ENCODE measurements at places on chromosomes 13 and 19.

DNA sequence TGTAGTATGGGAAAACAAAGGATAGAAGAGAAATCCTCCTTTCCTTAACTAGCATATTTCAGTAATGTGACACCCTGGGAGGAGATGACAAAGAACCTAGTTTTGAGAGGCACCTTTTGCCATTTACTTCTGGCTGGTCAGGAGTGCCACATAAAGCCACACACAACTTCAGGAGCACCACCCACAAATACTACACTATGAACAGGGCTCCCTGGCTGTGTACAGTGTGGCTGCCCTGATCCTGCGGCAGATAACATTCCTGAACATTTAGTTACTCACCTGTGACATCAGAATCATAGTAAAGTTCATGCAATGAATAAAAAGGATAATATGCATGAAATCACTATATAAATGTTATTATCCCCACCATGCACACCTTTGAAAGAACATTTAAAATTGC, 17.4 kb upstream of the IRS2 start:
- DNase-seq: no peak

DNA sequence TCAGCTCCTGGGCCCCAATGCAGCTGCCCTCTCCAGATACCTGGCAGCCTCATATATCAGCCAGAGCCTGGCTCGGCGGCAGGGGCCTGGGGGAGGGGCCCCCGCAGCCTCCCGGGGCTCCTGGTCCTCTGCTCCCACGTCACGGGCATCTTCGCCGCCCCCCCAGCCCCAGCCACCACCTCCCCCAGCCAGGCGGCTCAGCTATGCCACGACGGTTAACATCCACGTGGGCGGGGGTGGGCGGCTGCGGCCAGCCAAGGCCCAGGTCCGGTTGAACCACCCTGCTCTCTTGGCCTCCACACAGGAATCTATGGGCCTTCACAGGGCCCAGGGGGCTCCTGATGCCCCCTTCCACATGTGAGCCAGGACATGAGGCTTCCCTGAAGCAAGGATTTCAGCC, 10.8 kb downstream of the RPS16 start:
- DNase-seq: no peak

DNA sequence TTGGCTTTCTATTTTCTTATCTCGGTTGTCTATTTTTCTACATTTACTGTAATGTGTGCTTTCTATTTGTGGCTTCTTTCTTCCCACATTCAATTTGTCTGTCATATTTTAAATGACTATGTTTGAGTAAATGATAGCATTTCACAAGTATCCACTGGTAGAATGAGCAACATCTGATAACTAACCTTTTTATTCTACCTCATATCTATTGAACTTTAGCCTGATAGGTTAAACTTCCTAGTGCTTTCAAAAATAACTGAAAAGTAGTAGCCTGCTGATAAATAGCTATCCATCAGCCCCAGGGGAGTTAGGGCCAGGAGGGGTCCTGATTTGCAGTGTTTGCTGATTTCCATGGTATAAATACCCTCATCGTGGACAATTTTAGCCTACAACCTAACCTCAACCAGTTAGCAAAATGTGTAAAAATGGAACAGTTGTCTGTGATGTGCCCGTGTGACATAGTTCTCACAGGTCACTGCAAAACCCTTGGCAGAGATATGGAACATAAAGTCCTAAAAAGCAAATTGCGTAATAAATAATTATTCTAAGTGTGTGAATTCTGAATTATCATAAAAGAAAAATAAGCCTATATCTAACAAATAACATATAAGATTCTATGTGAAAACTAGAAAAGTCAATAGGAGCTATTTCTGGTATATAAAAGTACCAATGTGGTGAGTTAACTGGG, 32.1 kb downstream of the KCTD12 start:
- no peak for DNase-seq

- DNase-seq: no peak
Observed at GRCh38 chr13:91349992-91350911, 2.8 kb downstream of the MIR17HG start.

DNA sequence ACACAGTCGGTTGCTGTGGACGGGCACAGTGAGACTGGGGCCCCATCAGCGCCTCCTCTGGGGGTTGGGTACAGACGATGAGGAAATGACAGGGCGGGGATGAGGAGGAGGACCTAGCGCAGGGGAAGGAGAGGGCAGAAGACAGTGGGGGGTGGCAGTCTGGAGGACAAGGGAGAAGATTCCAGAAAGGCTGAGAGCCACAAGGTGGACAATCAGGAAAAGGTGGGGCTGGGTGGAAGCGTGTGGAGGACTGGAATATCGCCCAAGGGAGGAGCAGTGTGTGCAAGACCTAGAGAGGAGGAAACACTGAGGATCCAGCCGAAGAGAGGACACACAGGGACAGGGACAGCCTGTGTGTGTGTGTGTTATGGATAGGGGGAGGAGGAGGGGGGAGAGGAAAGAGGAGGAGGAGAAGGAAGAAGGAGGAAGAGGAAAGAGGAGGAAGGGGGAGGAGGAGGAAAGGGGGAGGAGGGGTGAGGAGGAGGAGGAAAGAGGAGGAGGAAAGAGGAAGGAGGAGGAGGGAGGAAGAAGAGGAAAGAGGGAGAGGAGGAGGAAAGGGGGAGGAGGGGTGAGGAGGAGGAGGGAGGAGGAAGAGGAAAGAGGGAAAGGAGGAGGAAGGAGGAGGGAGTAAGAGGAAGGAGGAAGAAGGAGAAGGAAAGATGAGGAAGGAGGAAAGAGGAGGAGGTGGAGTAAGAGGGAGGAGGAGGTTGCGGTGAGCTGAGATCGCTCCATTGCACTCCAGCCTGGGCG, 15.8 kb upstream of the GARIN5A start:
- DNase-seq: no peak

GRCh38 chr19:771332-771785, 20.4 kb downstream of the MISP start:
- no peak for DNase-seq

- no peak for DNase-seq
Observed at GRCh38 chr13:73367886-73368285, 309.1 kb downstream of the KLF5 start.

DNA sequence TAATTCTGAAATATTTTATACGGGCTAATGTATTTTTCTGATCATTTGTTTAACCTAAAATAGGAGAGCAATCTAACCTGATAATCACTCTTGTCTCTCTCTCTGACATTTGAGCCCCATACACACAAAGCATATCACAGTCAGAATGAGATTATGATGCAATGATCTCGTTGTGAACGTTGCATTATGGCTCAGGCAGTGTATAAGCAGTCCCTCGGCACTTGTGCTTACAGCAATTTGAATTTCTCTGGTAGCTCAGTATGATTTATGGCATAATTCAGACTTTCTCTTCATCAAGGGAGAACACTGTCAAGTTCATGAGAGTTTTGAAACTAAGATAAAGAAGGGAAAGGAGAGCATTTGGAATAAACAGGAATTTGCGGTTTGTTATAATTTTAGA, 256.1 kb downstream of the DACH1 start:
- DNase-seq: no peak

- DNase-seq: no peak
Observed at GRCh38 chr19:13102666-13103580, at the start of gene LYL1. Gene LYL1, minus strand, starts transcription at chr19:13102858. Its CDS starts 1,687 bp downstream, at chr19:13101171.

DNA sequence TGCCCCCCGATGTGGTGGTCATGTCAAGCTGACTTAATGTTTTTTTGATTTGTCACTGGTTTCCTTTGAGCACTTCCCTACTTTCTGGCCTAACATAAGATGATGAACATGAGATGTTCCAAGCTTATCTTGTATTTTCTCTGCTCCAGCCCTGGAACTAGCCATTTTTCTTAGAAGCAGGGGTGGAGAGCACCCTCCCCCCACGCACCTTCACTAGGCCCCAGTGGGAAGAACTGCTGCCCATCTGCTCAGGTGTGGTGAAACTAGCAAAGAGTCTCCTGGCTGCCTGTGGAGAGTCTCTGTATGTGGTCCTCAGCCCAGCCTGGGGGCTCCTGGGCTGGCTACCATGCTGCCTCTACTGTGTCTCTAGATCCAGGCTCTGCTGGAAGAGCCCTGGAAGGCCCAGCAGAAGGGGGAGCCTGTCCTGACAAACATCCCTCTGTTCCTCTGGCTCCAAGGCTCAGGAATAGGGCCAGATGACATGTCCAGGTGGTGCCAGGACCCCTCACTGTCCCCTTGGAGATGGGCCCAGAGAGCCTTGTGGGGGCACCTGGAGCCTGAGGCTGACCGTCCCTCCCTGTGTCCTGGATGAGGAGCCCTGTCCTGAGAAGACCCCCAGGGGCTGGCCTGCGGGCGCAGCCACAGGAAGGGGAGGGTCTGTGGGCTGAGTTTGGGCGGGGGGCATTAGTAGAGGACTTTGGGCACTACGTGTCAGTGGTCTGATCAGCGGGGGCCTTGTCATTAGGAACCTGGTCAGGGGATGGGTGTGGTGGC, 4.8 kb upstream of the ZNF14 start:
- DNase-seq: no peak

- no peak for DNase-seq
Observed at GRCh38 chr13:101614491-101614890, 162.0 kb downstream of the ITGBL1 start.

DNA sequence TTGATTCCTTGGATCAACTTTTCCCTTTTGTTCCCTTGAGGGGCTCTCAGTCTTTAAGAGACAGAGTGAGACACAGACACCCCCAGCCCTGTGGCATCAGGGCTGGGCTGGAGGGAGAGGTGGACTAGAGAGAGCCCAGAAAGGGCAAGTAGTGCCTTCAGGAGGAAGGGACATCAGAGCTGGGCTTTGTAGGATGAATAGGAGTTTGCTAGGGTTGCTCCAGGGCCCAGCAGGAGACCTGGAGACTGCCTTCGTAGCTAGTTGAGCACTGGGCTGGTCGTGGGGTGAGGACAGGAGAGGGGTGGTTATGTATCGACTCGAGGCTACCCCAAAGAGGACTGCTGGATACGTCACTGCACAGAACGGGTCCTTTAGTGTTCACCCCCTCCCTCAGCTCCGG, 5.4 kb downstream of the MAP1S start:
- DNase-seq: no peak

DNA sequence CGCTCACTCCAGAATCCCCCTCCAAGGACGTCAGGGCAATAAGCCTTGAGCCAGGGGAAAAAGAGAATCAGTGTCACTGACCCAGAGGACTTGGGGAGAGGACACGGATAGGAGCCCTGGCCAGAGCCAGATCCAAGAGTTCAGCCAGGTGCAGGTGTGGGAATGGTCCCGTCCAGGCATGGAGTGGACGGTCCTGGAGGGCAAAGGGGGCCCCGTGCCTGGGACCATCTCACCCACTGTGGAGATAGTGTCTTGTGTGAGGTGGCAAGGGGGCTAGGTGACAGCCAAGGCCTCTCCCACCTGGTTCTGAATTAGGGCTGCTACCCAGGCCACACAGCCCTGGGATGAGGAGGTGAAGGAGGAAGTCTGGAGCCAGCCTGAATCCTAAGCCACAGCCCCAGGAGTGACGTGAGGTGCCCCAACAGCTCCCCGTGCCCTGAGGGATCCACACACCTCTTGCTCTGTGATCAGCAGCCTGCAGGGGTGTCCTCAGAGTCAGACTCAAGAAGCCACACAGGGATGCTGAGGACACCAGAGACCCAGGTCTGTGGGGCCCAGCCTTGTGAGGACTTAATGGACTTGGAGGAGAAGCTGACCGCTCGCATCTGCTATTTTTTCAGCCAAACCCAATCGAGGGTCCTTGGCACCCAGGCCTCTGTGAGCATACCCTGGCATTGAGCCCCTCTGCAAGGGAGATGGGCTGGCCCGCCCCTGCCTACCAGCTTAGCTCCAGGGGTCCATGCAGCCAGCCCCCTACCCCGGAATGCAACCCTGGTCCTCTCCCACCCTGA, 16.4 kb upstream of the ZNF14 start:
- DNase-seq: no peak

DNA sequence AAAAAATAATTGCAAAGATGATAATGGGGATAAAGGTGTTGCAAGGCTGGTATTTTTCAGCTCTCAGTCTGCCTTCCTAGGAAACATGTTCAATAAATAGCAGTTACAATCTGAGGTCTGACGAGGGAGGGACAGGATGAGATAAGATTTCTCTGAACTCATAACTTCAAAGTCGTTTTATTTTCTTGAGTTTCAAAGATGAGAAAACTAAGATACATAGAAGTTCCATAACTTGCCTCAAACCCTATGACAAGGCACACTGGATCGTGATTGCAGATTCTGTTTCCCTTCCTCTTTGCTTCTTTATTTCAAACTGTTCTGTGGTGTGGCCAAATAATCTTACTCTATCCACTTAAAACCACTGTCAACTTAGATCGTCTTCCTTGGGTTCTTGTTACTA, 327.2 kb downstream of the GPC5 start:
- no peak for DNase-seq

- no peak for DNase-seq
Observed at GRCh38 chr19:14439014-14439413, 5.9 kb downstream of the PKN1 start.

DNA sequence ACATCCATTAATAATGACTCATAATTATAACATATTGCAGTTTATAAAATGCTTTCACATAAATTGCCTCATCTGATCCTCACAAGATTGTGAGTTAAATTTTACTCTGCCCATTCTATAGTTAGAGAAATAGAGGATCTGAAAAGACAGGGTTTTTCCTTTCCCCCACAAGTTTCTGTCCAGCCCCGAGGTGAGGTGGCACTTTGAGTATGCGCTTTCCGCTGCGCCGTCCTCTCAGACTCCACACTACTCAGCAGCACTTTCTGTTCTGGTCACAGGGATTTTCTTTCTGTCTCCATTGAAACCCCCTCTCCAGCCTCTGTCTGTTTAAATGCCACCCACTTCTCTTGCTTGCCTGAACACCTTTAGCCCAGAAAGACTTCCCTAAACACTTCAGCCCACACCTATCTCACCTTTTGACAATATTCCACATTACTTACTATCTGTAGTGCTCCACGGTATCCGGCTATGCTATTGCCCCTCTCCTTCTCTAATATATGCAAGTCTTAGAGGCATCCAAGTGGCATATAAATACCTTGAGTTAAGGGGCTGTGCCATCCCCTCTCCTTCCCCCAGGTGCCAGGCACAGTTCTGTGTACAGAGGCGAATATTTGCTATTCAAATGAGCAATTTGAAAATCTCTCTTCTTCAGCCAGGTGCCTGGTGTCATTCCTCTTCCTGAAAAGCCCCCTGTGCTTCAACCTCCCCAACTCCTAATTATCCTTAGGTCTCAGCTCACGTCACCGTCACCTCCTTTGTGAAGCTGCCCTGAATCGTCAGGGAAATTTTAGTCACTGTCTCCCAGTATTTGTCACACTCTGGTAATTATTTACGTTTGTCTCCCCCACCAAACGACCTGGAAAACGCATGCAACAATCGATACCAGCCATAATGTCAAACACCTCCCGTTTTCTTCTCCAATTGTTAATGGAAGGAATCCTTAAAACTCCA, 268.7 kb downstream of the NHLRC3 start:
- DNase-seq: no peak

DNA sequence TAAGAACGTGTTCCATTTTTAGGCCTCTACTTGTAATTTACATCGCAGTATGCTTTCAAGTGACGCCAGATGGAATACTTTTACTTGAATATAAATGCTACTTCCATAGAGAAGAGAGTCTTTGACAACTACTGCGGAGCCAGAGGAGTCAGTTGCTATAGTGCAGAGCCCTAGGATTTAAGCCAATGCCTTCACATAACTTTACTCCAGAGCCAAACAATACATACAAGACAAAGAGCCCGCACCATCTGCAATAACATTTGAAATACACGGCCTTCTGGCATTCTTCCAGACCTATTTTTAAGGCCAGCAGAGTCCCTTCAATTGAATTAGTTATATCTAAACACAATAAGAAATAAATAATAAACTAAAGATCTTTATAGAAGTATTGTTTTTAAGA, 59.4 kb downstream of the XPO4 start:
- DNase-seq: no peak

- no peak for DNase-seq
Observed at GRCh38 chr13:46114613-46115012, 9.8 kb upstream of the CPB2 start.
